Activated CD8-positive, alpha-beta memory T cell treated with anti-CD3 and anti-CD28 coated beads, Interleukin-2, amount 50 U/mL, for 4 hours (primary cell): ENCODE measurements at places on chromosomes 11 and 22.

GRCh38 chr11:43984519-43985385 is 42.3 kb downstream of the C11orf96 start:
- no peak for DNase-seq

GRCh38 chr11:14185461-14185860 is 173.5 kb downstream of the RRAS2 start:
- no peak for DNase-seq

DNA sequence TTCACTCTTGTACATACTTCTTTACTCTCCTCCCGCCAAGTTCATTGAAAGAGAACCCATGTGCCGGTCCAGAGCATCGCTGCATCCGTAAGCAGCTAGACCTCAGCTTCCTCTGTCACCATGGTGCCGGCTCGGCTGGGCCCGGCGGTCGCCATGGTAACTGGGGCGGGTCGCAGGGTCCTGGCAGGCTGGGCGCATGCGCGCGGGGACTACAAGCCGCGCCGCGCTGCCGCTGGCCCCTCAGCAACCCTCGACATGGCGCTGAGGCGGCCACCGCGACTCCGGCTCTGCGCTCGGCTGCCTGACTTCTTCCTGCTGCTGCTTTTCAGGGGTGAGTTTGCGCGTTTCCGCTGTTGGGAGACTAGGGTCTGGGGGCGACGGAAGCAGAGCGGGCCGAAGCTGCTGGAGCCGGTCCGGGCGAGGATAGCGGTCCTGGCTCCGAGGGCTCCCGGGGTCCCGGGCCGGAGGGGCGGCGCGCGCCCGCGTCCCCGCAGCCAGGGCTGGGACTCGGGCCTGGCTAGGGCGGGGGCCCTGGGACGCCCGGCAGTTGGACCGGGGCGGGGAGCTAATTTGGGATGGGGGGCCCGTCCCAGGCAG is at the start of gene JAM3:
Gene JAM3 (plus strand): TSS at position 244 of the 597 bp plus-strand sequence. CDS start 12 bp downstream, at position 256.
- DNase-seq, result peak; percentile 99

- DNase-seq, result no peak
Measured at GRCh38 chr11:10004526-10005113, 289.4 kb downstream of the SBF2 start.

- DNase-seq, result no peak
Measured at GRCh38 chr11:126039485-126040271, 23.0 kb downstream of the CDON start.

GRCh38 chr11:103541186-103541795 is 432.1 kb downstream of the DYNC2H1 start:
- no peak for DNase-seq

- DNase-seq, result no peak
Measured at GRCh38 chr11:47616726-47617416, 22.7 kb upstream of the C1QTNF4 start.

DNA sequence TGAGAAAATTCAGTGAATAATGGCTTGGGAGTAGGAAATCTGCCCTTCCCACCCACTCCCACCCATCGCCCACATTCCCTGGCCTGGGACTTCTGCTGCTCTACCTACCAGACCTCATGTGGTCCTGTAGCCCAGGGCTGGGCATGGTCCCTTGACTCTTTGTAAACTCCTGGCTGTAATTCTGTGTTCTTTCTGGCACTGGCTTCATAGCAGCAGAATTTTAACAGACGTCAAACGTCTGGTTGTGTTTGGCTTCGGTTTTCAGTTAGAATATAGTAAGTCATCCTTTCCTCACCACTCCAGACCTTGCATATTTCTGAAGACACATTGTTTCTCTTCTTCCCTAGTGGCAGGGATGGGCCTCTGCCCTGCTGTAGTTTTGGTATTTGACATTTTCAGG is 210.6 kb downstream of the CSNK2A3 start:
- DNase-seq, result no peak

GRCh38 chr22:49880281-49880680 is 26.6 kb downstream of the ZBED4 start:
- no peak for DNase-seq

DNA sequence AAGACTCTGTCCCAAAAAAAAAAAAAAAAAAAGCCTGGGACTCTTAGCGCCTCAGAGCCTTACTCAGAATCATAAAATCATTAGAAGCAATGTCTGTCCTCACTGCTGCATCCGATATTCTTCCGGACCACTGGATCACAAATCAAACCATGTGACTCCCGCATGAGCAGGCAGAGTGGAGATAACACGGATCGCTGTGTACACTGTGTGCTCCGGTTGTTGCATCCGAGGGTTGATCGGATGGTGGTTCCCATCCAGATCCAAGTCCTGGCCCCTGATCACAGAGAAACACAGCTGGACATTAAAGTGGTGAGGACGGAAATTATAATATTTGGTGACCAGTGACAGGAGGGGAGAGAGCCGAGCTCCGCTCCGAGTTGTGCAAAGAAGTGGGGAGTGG is 9.7 kb upstream of the TXNRD2 start:
- no peak for DNase-seq

DNA sequence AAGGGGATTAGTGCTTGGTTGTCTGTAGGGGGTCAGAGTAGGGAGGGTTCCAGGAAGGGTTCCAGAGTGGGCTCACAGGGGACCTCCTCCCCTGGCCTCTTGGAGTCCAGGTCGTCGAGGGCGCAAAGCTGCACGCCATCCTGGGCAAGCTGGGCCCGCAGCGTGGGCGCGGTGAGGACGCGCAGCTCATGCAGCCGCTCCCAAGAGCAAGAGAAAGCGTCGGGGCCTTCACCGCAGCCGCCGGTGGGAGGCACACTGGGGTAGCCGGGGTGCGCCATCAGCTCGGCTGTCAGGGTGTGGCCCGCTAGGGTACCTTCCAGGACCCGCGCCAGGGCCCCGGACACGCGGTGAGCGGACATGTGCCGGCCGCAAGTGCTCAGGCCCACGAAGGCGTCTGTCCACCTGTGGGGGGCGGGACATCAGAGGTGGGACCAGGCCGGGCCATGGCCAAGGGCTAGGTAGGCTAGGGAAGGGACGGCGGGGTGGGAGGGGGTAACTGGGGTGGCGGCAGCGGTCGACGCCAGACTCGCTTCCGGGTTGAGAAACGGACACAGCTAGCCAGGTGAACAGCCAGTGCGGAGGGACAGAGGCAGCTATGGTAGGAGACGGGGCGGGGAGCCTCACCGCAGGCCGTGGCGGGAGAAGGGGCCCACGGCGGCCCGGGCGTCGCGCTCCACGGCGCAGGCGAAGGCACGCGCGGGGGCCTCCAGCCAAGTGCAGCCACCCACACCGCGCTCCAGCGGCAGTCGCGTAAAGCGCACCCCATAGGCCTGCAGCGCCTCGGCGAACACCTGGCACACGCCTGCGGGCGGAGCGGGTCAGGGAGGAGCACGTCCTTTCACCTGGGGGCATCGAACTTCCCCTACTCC is 1.2 kb downstream of the YDJC start:
- DNase-seq, result no peak

- DNase-seq, result no peak
Measured at GRCh38 chr11:64025205-64025604, 10.5 kb upstream of the FLRT1 start.

DNA sequence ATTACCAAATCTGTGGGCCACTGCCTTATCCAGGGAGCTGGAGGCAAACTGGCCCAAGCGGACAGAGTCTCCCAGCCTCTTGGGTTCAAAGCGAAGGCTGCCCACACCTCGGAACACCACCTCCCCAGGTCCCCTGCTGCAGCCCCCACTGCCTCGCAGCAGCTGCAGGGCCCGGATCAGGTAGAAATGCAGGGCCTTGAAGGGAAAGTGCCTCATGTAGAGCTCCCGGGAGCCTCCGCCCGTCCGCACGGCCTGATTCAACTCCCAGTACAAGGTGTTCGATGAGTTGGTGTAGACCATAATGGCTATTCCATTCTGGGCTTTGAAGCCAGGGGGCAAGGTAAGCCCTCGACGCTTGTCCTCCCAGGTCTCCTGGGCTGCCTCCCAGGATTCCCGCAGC is 2.0 kb downstream of the ART5 start:
- DNase-seq, result no peak

DNA sequence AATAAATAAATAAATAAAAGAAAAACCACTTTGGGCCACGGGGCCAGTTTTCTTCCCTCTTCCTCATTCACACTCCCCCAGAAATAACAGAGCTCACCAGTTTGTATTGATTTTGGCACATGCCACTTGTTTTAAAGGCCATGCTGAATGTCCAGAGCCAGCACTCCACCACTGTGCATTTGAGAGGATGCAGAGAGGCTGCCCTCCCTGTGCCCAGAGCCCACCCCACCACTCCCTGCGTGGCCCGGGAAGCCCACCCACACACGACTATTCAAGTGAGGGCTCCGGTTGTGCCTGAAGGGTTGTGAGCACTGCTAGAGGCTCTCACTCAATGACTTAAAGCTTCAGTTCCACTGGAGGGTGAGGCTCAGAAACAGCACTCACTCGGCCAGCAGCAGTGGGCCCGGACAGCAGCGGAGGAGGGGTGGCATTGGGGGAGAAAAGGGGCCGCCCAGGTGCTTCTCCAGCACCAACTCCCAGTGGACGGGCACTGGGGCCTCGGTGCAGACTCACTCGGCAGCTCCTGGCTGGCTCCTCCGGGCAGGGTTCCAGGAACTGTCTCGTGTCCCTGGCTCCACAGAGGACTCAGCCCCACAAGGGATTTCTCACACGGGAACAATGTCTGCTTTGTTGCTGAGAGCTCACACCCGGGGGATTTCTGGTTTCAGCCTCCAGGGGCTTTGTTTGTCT is 112.7 kb downstream of the SHANK2 start:
- DNase-seq, result no peak

DNA sequence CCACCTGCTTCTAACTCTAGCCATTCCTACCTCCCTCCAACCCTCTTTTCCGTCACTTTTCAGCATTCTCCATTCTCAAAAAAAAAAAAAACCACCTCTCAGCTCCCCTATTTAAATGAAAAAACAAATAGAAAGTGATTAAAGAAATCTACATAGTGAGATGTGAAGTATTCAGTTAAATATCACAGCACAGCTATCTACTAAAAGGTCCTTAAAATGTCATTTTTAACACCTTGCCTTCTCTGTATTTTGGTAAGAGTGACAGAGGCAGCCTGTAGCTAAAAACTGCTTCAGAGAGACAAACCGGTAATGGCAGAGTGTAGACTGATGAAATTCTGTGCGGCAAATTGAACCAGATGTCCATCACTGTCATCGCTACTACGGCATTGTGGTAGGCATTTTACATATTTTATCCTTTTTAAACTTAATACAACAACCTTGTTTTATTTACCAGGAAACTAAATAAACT is 346 bp upstream of the ALG9 start:
- DNase-seq, result no peak

GRCh38 chr11:14253421-14253820 is 105.6 kb downstream of the RRAS2 start:
- DNase-seq, result no peak

DNA sequence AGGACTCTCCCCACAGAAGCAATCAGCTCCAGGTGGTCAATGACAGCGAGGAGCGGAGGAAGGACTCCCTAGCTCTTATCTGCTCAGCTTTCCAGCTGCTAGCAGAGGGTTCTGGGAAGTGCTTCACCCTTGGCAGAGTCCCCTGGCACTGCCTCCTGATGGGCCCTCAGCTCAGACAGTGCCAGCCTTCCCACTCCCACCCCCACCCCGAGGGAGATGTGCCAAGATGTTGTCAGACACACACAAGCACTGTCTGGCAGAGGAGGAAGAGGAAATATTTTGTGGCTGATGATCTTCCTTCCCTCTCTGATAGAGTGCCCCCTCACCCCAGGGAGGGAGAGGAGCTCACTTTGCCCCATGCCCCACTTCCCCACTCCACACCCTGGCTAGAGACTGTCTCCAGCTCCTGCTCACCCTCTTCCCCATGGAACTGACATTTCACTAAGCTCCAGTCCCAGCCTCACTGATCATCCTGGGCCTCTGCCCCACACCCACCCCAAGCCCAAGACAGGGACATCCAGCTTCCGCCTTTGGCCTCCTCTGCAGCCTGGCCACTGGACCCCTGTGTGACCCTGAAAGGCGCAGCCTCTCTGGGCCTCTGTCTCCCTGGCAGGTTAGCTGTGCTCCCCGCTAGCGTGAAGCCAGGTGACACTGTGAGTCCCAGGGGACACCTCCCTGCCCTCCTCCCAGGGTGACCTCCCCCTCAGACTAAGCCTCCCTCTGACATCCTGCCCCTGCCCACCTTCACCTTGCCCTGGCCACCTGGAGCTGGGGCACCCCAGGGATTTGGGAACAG is 44.5 kb downstream of the SLCO2B1 start:
- DNase-seq, result no peak

DNA sequence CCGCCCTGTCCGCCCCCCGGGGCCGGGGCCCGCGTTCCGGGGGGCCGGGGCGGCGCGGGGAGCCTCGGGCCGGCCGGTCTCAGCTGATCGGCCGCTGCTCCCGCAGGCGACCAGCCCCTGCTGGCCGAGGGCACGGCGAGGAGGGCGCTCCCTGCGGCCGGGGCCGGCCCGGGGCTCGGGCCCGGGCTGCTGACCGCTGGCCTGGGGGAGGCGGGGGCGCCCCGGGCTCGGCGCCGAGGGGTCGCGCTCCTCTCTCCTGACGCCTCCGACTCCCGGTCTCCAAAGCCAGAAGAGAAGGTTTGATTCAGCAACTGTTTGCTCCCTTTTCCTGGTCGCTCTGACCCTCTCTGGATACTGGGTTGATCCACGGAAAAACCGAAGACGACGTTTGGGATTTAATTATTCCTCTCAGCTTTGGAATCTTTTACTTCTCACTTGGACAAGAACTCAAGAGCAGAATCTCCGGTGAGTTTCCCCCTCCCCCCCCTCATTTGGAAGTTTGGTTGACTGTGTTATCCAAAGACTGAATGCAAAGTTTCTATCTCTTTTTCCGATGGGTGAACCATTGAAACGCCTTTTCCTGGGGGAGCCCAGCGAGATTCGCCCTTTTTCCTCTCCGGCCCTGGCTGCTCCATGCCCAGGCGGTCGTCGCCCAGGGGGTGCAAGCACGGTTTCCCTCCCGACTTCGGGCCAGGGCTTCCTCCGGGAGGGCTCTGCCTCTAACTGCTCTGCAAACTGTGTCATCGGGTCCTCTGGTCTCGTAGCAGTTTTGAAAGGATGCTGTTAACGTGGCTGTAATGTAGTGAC is 725 bp downstream of the KDM2A start:
- peak; percentile 31 for DNase-seq

GRCh38 chr11:9831122-9831521 is 167.2 kb downstream of the SWAP70 start:
- no peak for DNase-seq

- DNase-seq, result no peak
Measured at GRCh38 chr11:118212781-118213191, 12.0 kb downstream of the JAML start.

- DNase-seq, result no peak
Measured at GRCh38 chr11:34050581-34051348, 766 bp upstream of the CAPRIN1 start.

DNA sequence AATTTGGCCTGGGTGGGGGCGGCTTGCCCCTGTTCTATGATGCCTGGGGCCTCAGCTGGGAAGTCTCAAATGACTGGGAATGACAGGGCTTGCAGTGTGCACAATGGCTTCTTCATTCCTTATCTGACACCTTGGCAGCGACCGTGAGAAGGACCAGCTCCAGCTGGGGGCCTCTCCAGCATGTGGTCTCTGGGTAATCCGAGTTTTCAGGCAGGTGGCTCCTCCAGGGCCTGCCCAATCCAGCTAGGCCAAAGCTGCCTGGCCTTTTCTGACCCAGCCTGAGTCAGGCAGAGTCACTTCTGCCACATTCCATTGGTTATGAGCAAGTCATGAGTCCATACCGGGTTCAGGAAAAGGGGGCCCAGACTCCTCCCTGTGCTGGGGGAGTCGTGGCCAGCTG is 646.0 kb downstream of the OPCML start:
- DNase-seq, result no peak

GRCh38 chr11:63768237-63769041 is at the start of gene ZFTA:
TSS of gene ZFTA (minus strand) at chr11:63768775. CDS start at chr11:63768622, 153 bp downstream.
- DNase-seq, result peak; percentile 74

- DNase-seq, result no peak
Measured at GRCh38 chr11:93082900-93083299, 113.4 kb downstream of the MTNR1B start.
